ENCODE measurements at places on chromosomes 12 and 14. TPM values are rescaled to one million over a fixed set of nuclear protein-coding genes. Genes with fewer than 3 reads are reported as not detected.
A peak's percentile ranks its signal among the peaks of the same experiment; 100 is the strongest.

Gene PIANP
- total RNA-seq = not detected

- no peaks in the 10 kb centered on the region for H3K4me1 ChIP-seq
- peaks cover 34% of the 10 kb centered on the region for H3K36me3 ChIP-seq
- DNase-seq = peak; percentile 9
- H3K4me3 ChIP-seq = no peak overlapping the region
- H3K27me3 ChIP-seq = no peaks in the 10 kb centered on the region
These were observed 9.7 kb downstream of the NAP1L1 start for GRCh38 chr12:76074701-76075336.

DNA sequence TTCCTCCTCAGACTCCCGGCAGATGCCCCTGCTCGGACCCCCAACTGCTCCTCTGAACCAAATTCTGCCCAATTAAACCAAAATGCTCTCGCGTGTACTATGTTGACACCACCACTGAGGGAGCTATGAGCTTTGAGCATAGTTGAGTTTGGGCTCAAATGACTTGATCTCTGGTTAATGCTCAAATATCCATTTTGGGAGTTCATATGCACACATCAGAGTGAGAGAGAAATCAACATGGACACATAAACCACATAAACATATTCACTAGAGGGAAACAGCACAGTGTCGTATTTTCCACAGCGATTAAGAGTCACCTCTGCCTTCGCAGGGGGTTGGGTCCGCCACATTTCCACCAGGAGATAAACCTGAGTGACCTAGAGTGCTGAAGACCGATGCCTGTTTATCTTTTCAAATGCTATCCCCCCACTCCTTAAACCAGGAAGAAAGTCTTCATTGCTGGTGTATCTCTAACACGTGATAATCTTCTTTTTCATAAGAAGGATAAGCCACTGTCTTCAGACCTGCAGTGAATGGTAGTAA lies 59.4 kb upstream of the FOXN3 start:
- H3K27me3 ChIP-seq = no peaks in the 10 kb centered on the region
- no peaks in the 10 kb centered on the region for H3K36me3 ChIP-seq
- H3K4me3 ChIP-seq = no peak overlapping the region

Gene EMP1
- total RNA-seq = 114 TPM

DNA sequence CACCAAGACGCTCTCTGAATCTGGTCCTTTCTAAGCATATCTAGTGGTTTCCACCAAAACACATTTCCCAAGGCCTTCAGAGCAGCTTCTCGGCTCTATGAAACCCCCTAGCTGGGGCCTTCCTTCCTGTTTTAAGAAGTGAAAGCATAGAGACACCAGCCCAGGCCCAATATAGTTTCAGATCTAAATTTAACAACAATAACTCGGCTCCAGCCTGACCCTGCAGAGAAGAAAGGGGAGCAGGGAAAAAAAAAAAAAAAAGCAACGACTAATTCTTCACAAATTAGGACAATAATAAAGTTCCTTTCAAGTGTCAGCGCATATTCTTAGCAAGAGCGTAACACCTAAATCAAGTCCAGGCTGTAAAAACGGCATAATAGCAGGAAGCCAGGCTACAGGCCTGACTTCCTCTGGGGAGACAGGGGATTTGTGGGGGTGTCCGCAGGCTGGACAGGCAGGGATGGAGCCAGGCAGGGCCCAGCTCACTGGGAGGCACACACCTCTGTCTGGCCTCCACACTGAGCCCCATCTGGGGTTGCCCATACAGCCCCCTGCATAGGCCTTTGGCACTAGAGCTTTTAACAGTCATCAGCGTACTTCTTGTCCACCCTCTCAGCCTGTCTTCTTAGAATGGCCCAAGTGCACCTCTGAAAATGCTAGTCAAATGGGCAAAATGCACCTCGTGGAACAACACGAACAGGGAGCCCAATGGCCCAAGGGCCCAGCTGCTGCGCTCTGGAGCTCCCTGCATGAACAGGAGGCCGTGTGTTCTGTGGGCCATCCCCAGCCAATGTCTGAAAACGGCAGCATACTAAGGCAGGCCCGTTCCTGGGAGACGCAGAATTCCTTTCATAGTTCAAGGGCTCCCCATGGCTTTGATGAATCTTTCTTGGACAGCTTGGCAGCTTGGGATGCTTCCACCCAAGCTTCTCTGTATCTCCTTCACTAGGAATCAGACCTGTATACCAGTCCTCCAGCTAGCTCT lies 772.9 kb downstream of the MED13L start:
- no peak for DNase-seq
- H3K27me3 ChIP-seq = no peaks in the 10 kb centered on the region
- H3K4me1 ChIP-seq = no peaks in the 10 kb centered on the region
- H3K36me3 ChIP-seq = no peaks in the 10 kb centered on the region
- H3K27ac ChIP-seq = no peak overlapping the region
